ENCODE measurements at places on chromosomes 7 and 10.

DNA sequence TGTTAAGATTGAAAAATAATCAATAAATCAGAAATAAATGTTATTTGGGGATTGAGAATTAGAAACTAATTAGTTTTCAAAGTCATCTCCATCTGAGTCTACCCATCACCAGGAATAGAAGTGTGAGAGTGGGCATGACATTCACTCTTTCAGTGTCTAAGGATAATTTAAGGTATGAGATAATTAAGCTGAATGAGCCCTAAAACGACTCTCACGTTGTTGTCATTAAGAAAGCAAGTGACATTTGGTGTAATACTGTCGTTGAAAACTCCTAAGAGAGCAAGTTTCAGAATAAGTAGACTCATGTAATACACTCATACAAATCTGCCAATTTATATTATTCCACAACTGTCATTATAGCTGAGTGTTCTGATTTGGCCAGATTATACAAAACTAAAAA lies 7.1 kb downstream of the AGMO start:
- DNase-seq: no peak

GRCh38 chr7:32115831-32116230 lies 45.6 kb upstream of the PDE1C start:
- no peak for DNase-seq

DNA sequence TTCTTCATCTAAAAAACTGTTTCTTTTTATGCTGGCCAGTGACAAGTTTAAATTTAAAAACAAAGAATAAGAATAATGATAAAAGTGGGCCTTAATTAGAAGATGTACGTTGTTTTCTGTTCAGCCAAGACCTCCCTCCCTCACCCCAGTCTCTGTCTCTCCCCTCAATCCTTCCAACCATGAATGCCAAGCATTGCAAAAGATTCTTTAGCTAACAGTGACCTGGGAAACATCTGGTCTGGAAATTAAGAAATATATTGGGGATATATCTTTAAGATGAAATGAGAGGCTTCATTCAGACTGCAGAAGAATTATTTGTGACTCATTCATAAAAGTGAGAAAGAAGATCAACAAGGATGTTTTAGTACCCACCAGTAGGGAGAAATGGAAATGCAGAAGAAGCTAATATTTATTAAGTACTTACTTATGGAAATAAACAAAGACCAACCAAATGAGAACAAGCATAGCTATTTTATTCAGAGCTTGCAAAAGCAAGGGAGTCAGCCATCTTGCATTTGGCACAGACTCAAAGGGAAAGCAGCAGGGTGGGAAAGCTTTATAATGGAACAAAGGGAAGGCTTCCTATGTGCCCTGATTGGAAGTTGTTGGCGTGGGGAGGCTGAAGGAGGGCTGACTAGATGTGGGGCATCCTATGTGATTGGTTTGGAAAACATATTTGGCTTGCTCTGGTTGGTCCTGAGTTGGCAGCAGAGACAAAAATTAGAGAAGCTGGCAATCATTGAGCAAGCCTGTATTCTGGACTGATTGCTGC lies 595.4 kb upstream of the GHITM start:
- DNase-seq: no peak

DNA sequence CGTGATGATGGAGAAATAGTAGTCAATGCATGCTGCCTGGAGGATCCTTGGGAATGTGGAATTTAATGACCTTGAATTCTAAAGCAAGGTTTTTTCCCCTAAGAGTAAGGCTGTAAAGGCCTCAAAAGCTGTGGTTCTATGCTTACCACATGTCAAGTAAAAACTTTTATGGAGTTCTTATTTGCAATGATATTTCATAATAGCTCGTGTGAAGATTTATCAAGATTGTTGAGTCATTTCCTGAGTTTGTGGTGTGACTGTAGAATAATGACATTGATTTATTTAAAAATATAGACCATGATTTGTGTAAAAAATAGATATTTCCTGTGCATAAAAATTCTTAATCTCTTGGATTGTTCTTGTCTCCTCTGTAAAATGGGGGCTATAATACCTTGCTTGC lies 67.5 kb upstream of the SORCS1 start:
- no peak for DNase-seq

- no peak for DNase-seq
Measured at GRCh38 chr10:11150231-11150731, 132.6 kb downstream of the CELF2 start.

- no peak for DNase-seq
Measured at GRCh38 chr7:45031829-45032228, 31.8 kb downstream of the CCM2 start.

GRCh38 chr10:5533098-5533731 lies 8.5 kb downstream of the CALML3 start:
- no peak for DNase-seq

DNA sequence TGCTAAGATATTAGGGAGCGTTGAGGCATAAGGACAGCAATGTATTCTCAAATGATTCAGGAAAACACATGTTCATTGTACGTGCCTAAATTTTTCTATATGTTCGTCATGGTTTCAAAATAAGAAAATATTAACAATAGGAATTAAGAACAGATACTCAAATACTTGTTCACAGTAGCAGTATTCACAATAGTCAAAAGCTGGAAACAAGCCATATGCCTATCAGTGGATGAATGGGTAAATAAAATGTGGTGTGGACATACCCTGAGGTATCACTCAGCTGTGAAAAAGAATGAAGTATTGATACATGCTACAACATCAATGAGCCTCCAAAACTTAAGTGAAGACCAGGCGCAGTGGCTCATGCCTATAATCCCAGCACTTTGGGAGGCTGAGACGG lies 84.7 kb upstream of the PTER start:
- DNase-seq: no peak

- no peak for DNase-seq
Measured at GRCh38 chr10:2978111-2978510, 89.2 kb upstream of the PFKP start.

- no peak for DNase-seq
Measured at GRCh38 chr10:57627642-57628178, 640.0 kb downstream of the IPMK start.

DNA sequence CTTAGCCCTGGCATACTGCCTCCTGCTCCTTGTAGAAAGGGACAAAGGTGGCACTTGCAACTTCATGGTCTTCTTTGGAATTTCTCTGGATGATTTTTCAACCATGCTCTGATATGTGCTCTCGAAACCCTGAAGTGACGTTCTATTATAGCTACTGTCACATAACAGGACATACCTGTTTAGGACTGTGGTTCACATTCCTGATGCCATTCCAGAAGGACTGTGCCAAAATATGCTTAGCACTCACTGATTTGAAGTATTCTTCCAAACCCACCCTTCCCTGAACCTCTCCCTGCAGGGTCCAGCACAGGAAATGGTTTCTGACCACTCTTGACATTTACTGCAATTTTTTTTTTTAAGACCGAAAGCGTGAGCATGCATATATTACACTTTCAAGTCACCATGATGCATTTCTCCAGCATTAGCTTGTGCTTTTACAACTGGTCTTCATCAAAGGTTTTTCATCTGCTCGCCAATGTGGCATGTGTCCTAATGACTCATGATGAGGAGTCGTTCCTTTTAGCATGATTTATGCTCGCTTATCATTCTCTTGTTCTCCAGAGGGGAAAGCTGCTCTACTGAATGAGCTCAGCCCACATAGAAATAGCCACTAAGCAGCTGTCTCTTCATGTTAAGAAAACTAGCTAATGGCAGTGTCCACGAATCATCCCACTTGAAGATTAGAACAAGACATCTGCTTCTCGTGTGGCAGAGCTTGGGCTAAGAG lies 135.2 kb downstream of the ADAM12 start:
- DNase-seq: no peak

GRCh38 chr10:56912043-56912442 lies 551.0 kb upstream of the ZWINT start:
- DNase-seq: no peak

DNA sequence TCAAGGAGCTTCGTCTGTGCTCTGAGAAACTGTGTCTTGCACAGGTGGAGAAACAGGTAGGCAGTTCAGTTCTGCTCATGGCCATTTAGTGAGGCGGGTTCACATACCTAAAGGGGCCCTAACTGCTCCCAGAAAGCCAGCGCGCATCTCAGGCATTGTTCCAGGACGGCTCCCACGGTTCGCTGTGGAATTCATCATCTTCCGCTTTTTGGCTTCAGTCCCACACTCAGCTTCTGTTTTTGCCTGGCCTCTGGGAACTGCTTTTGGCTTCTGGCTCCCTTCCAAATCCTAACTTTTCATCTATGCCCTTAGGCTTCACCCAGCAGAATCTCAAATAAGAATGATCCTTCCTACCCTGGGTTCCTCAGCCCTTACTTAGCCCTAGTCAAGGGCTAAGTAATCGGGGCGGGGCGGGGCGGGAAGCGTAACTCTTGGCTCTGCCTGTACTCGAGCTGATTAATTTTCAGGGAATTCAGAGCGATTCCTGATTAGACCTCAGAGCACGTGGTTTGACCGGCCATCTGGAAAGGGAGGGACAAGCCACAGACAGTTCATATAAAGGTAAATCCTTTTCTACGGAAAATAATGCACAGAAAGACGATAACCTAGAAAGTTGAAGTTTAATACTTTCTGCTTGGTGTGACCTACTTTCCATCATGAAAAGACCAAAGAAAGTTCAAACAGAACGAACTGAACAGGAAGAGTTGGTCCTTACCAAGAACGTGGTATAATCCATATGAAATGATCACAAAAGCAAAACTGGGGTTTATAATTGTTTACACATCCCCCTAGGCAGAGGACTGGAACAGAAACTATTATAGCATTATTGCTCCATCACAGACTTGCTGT lies 105.7 kb downstream of the ST8SIA6 start:
- no peak for DNase-seq

Data from stimulated activated CD4-positive, alpha-beta T cell treated with anti-CD3 and anti-CD28 coated beads, Interleukin-15, amount 100 ng/mL, for 1 hour (primary cell).